GM13976 (cell line): ENCODE measurements at places on chromosomes 4 and X.

DNA sequence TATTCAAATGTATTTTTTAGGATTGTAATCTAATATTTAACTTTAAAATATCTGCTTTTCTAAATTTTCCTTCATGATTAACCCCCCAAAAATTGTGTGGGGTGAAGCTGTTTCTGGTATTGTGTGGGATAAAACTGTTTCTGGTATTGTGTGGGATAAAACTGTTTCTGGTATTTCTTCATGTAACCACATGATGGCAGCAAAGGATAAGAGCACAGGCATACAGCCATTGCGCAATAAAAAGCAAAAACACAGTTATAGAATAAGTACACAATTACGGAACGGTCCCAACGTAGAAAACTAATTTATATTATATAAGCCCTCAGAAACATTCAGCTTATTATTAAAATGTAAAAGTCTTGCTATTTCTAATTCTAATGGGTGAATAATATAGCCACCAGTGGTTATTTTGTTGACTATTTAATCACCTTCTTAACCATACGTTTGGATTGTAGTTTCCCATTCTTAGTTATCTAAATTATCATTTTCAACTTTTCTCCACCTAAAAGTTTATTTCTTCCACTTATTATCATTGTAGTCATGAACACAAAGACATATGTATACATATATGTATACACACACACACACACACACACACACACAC is 333.9 kb upstream of the FSTL5 start:
- peak; percentile 43 for DNase-seq

DNA sequence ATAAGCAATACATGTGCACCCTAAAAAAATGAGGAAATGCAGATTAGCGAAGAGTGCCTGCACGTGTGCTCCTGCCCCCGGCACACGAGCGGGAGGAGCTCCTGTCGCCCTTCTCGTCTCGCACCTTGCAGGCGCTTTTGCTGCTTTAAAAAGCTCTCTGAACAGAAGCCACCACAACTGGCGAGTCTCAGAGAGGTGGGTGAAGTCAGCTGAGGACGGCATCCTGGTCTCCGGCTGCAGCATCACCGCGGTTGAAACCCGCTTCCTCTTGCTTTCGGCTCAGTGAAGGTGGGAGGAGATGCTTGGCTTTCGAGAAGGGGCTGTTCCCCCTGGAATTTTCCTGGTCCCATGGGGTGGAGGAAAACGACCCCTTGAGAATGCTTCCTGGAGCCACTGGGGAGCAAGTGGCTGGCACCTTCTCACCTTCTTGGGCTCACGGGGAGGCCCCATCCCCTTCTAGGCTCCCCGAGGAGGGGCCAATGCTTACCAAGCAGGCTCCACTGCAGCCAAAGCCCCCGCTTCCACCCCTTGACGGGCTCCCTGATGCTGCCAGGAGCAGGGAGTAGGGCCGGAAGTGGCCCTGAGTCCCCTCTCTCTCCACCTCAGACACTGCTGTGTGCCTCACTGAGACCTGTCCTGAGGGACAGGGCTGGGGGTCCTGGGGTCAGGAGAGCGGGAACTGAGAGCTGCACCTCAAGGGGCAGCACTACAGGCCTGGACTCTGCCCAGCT is 29.2 kb upstream of the MXD4 start:
- peak; percentile 67 for DNase-seq

DNA sequence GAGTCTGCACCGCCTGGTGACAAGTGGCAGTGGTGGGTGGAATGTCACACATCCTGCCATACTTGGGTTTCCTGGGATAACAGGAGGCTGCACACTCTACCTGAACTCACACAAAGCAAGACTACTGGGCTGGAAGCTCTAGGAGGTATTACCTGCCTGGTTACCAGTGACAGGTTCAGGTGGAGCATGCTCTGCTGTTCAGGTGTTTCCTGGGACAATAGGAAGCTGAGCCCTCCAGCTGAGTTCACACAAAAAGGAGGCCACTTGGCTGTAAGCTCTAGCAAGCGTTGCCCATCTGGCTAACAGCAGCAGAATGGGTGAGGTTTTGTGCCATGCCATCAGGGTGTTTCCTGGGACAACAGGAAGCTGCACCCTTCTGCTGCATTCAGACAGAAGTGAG is 17.4 kb upstream of the UGT2B7 start:
- DNase-seq = no peak

DNA sequence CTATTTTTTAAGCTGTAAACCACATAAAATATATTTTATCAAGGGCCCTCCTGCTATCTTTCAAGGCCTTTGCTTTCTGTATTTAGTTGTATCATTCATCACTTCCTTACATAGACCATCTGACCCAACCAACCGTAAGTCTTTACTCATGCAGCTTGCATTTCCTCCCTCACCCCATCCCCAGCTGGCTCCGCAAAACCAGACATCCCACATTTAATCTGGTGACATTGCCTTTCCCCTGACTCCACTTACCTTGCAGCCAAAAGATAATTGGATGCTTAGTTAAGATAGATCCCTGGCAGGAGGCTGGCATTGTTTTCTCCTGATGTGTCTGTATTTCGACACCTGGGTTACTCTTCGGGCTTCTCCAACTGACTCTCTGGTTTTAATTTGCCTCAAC is 183.7 kb upstream of the LDB2 start:
- no peak for DNase-seq

DNA sequence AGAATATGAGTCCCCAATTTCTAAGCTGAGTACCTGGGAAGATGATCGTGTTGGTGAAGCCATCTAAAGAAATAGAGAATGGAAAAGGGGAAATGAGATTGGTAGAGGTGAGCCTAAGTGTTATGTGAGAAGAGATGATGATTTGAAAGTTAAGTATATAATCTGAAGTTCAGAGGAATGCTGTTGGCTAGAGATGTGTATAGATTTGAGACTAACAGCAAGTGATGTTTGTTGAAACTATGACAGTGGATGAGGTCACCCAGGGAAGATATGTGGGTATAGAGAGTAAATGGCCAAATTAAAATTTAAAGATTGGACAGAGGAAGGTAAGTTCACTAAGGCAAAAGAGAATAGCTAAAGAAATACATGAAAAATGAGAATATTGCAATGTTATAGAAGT is 324.2 kb downstream of the MAPK10 start:
- no peak for DNase-seq

DNA sequence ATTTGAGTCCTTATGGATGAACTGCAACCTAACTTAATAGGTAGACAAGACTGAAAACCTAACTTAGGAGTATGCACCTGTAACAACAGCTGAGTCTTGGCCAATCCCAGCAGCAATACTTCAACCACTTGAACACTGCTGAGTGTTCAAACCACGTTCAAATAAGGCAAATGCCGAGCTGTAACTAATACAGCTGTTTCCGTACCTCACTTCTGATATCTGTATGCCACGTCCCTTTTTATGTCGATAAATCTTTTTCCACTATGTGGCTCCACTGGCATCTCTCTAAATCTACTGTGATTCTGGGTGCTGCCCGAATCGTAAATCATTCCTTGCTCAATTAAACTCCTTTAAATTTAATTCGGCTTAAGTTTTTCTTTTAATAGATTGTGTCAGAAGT is 459.7 kb downstream of the INPP4B start:
- no peak for DNase-seq

DNA sequence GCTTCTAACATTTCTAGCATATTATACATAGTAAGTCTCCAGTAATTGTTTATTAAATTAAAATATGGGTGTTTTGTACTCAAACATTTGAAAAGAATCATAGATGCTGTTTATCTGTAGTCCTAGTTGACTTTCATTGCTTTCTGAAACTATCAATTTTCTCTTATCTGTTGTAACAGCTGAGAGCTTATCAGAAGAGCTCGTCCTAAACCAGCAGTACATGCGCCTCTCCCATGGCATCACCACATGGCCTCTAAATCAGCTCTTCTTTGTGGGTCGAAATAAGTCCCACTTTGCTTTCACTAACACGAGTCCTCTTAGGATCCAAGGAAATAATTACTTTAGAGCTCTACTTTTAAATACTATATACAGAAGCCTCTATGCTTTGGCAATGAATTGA is 55.1 kb downstream of the PPP3CA start:
- no peak for DNase-seq

DNA sequence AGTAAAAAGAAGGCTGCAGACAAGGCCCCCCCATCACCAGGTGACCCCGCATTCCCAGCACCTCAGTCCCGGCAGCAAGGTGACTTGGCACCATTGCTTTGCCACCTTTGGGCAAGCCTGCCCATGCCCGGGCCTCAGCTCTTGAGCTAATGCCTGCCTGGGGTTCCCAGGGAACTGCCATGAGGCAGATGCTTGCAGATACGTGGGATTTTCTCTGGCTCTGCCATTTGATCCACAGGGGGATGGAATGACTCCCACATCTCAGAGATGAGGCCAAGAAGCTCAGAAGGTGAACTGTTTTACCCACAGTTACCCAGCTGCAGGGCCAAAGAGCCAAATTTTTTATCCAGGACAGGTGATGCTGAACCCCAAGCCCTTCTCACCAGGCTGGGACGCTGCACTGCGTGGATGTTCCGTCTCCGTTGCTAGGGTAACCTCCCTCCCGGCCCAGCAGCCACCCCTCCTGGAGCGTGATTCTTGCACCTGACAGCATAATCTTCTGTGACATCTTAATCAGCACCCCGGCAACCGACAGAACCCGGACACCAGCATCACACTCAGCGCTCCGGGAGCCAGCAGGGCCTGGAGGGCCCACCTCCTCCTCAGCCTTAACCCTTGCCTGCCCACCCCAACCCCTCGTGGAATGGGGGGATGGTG is 15.7 kb upstream of the MSX1 start:
- DNase-seq = no peak

GRCh38 chrX:16868920-16869319 is 1.2 kb downstream of the RBBP7 start:
- no peak for DNase-seq

DNA sequence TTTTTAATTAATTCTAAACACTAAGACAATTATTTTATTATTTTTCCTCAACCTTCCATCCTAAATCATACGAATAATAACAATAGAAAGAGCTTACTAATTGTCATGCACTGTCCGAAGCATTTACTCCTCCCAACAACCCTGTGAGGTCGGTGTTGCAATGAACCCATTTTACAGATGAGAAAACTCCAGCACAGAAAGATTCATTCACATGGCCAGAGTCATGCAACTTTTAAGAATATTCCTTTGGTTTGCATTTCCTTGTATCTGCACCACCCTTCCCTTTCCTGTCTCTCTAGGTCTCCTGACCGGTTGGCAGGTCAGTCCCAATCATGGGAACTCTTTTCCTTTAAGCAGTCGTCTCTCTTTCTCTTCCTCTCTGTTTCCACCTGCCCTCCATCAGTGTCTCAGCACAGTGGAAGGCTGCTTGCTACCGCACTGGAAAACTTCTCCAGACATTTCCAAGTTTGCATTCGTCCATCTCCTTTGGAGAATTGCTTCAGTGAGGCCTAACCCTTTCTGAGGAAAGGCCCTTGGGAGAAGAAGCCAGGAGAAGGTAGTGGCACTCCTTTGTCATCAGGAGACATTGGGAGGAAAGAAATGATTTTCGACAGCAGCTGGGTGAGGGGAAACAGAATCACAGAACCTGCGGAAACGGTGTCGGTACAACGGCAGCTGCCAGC is 1.9 kb upstream of the TMSB4X start:
- DNase-seq = no peak

DNA sequence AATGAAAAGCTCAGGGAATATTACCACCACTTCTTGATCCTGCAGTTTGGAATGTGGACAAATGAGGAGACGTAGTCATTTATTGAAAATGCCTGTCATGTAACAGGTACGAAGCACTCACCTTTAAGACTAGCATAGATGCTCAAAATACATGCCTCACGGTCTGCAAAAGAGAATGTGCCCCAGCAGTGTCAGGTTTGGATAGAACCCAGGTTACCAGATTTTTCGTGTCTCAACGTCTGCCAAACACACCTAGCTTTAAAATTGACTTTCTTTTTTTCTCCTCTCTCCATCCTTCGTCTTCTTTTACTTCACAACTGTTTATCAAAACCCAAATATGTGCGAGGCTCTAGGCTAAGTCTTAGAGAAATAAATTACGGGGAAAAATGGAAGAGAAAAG is 606.8 kb upstream of the ATOH1 start:
- no peak for DNase-seq

DNA sequence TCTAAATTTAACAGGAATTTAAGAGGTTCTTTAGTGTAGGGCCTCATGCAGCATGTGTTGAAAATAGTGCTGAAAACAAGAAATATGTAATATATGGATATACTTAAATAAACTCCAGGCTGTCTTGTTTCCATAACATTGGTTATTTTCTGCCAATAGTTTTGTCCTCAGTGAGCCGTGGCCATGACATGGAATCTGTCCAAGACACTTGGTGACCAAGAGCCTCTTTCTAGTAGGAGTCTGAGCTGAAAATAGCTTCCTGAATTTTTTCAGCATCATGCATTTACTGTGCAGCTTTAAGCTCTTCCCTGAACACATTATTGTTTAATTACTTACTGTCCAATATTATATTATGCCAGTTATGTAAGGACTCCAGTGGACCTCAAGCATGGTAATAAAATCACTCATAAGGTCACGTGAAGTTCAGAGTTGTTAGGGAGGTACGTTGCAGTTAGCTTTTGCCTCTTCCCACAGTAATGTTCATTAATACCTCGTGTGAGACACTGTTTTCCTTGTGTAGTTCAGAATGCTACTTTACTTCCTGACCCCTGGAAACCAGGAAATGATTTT is 488.2 kb downstream of the GRID2 start:
- no peak for DNase-seq

DNA sequence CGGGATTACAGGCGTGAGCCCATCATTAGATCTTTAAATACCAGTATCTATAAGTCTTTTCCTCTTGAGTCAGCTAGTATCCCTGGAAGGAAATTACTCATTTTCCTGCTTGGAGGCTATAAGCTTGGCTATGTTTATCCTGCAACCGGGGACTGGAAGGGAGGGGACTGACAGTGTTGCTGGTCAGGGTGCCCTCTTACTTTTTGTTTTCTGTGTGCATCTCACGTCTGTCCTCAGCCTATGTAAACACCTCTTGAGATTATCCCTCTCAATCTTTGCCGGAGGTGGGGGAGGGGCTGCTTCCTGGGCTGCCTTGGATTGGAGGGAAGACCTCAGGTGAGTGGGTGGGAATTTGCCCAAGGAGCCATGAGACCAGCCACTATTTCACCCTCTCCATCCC is 37.0 kb downstream of the HTT start:
- DNase-seq = no peak

DNA sequence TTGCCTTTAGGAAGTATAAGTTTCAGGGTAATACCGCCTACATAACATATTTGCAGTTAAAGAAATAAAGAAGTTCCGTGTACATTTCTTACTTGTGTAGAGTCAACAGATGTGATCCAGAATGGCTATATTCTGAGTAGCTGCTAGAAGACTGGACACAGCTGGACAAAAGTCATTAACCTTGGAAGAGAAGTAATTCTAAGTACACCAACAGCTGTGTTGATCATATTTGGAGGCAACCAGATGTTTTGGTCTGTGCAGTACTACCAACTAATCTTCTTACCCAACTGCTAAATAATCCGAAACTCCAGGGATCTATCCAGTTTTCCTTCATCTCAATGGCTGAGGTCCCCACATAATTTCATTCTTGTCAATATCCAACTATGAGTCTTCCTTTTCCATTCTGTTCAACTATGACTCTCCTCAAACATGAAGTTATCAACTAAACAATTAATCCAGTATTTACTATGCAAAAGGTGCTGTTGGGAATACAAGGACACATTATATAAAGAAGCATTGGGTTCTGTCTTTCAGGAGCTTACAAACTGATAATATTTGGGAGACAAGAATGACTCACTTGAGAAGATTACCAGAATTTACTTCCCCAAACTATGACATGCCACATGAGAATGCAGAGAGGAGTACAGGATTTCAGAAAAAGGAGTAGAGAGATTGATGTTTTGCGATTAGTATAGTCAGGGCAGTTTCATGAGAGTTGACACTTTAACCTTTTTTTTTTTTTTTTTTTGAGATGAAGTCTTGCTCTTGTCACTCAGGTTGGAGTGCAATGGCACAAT is 78.2 kb downstream of the COL4A6 start:
- no peak for DNase-seq

GRCh38 chr4:55781812-55782211 is 37.8 kb upstream of the EXOC1L start:
- DNase-seq = no peak
